Stimulated activated naive B cell treated with anti-CD40 and anti-IgM and Interleukin-4, amounts not matched to agents 10 μg/mL and 1 μg/mL and 100 μg/mL, for 72 hours (primary cell): ENCODE measurements at places on chromosomes 4 and X.

DNA sequence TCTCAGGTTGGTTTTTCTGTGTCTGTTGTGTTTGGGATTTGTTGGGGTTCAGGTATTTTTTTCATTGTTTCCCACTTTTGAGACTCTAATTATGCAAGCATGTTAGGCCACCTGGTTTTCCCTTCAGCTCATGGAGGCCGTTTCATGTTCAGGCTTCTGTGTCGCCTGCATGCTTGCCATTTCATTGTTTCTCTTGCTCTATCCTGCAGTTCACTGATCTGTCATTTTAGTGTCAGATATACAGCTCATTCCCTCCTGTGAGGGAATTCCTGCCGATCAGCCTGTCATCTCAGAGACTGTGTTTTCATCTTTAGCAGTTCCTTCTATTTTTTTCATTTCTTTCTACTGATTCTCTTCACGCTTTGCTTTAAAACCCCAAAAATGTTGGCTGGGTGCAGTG, 49.4 kb upstream of the HGFAC start:
- no peak for DNase-seq

GRCh38 chrX:84729809-84730208, 227.6 kb upstream of the HDX start:
- DNase-seq = peak; percentile 11

DNA sequence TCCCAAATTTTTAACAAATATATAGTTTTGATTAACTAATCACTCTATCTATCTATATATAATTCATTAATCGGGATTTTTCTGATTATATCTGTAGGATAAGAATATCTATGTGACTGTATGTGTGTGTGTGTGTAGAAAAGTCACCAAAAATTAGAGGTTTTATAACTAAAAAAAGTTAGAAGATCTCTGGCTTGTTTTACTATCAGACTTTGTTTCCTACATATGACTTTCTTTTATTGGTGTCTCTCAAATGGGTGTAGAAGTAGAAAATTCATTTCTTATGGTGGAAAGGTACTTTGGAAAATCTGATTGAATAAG, 26.7 kb upstream of the TMPRSS11D start:
- no peak for DNase-seq

- DNase-seq = no peak
Observed at GRCh38 chrX:109398833-109399232, 83.1 kb downstream of the GUCY2F start.

DNA sequence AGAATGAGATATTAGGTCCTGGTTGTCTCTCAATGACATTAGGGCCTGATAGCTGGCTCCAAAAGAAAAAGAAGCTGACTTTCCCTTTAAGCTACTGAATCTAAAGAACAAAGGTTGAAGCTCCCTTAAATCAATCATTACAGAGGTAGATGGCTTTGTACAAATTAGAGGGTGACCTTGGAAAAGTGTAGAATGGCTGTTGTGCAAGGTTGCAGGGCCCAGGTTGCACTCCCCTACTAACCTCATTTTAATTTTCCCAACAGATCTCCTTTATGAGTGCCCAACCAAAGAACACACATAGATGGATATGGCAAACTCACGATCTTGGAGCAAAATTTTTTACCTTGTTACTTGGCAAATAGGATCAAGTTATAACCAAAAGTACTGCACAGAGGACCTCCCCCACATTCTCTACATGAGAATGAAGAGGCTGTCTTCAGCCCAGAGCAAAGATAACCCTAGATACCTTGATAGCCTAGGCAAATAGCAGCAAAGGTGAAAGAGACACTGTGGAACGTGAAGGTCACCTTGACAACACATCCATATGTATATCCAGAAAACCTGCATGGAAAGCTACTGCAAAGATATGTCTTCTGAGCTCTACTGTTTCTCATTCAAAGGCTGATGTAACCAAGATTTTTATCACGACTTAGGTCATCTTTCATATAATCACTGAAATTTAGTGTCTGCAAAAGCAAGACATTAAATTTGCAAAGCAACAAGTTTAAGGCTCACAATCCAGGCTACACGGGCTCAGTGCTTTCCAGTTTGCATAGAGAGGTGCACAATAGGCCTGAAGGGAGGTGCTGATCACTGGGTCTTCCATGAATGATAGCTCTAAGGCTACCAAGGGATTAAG, 23.0 kb downstream of the KLB start:
- no peak for DNase-seq

DNA sequence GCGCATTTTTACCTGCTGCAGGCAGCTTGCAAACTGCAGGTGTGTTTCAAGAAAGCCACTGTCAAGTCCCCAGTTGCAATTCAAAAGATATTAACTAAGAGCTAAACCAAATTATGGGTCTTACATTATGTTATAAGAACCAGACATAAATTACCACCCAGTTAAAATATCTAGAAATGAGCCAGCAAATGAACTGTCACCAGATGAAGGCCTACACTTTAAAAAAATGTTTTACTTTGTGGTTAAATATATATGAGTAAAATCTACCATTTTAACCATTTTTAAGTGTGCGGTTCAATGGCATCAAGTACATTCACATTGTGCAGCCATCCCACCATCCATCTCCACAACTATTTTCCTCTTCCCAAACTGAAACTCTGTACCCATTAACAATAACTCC, 32.0 kb upstream of the TMEM131L start:
- no peak for DNase-seq

- no peak for DNase-seq
Observed at GRCh38 chr4:23814996-23815660, 74.7 kb downstream of the PPARGC1A start.

DNA sequence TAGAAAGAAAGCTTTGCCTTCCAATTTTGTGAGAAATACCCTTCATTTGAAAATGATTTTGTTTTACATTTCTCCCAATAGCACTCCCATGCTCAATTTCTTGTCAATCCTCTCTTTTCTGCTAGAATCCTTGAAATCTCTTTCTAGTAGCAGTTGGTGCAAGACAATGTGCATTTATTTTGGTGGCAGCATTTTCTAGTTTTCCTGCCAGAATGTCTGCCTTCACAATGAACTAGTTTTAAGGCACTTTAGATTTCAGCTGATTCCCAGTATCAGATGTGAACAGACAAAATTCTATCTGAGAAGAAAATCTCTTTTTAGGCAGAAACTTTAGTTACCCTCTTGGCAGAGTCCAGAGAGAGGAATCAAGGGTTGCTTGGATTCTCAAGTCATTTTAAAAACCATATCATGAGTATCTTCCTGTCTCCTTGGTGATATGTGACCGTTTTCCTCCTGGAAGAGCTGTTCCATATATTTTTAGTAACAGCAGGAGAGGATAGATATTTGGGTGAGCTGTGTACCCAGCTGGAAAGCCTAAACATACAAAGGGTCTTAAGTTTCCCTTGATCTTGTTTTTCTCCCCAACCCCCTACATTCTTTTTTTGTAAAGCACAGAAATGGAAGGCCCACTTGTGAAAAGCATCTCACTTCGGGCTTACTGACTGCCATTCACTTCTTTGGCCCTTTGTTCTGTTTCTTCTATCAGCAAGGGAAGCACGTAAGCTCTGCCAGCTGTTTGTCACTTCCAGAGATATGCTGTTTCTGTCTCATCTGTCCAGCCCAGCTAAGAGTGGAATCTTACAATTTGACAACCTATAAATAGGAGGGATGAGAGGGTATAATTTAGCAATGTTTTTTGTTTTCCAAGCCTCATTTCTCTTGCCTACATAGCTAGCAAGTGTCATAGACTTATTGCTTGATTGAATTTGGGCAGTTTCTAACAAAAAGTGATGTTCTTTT, 38.7 kb downstream of the TSPAN7 start:
- no peak for DNase-seq

DNA sequence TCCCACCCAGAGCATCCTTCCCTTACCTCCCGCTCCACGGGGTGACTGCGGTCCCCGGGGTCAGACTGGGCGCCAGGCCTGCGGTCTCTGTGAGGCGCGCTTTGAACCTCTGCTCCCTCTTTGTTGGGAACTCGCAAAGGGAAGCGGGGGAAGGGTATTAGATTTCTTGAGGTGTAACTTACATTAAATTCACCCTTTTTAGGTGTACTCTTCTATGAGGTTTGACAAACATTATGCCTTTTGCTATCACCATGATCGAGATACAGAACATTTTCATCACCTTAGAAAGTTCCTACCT, 569 bp downstream of the DCK start:
- DNase-seq = no peak

DNA sequence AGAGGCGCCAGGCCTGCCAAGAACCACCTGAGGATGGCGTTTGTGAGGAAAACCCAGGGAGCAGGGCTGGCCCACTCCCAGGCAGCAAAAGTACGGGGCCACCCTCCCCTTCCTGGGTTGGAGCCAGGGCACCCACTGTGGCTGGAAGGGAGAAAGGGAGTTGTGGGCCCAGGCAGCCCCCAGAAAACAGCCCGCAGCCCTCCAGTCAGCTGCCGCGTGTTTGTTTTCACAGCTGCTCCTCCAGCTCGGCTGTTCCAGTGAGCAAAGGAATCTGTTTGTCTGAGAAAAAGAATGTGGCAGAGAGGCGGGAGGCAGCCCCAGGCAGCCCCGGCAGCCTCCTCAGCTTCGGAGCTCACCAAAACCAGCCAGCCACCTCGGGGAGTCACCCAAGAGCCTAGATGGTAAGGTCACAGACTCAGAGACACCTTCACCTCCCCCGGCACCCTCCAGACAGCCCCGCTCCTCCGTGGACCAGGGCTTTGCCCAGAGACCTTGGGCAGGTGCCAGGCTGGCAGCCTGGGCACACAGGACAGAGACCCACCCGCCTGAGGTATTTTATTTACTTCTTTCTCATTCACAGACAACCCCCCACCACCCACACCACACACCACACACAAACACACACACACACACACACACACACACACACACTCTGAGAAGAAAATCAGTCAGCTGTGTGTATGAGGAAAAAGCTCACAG, 338.1 kb downstream of the BCOR start:
- DNase-seq = no peak

- DNase-seq = no peak
Observed at GRCh38 chrX:71545364-71545763, 12.5 kb downstream of the OGT start.

DNA sequence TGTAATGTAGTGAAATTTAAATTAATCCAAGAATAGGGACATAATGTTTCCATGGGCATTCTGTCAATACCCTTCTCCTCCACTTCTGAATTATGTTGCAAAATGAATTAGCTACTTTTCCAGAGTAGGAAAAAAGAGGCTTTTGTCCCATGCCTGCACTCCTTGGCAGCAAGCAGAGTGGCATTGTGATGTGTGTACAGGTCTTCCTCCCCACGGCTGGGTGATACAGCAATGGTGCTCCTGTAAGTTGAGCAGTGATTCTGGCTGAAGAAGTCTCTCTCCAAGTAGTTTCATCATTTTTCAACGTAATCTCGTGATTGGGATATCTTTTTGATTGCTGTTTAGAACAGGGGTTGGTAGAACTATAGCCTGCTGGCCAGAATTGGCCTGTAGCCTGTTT, 59.9 kb downstream of the KIT start:
- DNase-seq = no peak

- DNase-seq = no peak
Observed at GRCh38 chr4:53100501-53101190, 238.5 kb downstream of the RASL11B start.

GRCh38 chrX:11290416-11291102, 2.7 kb upstream of the AMELX start:
- DNase-seq = no peak

DNA sequence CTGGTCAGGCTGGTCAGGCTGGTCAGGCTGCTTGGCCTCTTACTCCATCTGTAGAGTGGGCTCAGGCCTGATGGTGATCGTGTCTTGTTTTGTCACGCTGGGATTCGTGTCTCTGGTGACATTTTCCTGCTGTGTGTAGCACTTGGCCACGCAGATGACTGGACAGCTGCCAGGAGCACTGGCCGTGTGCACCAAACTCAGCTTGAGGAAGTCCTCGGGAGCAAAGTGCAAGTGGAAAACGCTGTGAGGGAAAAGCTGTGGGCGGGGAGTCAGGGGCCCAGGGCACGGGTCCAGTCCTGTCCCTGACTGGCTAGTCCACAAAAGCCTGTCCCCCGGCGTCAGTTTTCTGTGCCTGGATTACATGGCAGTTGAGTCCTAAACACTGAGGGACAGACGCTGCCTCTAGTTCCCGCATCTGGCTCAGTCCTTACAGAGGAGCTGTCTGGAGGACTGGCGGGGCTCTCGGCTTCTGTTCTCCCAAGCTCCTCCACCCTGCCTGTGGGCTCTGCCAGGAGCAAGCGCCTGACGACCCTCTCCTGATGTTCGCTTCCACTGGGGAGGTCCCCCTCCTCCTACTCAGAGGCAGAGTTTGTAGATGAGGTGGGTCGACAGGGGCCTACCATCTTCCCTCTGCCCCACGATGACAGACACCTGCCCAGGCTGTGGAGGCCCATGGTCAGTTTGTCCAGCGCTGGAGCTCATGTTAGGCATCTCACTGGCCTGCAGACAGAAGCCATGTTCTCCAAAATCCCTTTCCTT, 35.9 kb upstream of the GRPEL1 start:
- no peak for DNase-seq

- no peak for DNase-seq
Observed at GRCh38 chrX:111083081-111083480, 12.9 kb upstream of the PAK3 start.

DNA sequence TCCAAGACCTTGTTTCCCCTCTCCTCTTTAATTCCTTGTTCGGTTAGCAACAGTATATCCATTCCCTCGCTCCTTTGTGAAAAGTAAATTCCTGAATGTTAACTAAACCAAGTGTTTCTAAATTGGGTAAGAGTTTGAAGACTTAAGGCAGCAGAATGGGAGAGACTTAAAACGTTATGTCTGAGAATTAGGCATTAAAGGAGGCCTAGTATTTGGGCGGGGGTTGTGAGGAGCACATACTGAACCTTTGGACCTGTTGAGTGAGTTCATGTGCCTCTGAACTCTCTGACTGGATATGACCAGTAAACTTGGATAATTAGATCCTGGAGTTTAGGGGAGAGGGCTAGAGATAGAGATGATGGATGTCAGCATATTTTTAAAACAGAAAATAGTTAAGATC, 1.2 kb downstream of the MSMO1 start:
- DNase-seq = no peak

DNA sequence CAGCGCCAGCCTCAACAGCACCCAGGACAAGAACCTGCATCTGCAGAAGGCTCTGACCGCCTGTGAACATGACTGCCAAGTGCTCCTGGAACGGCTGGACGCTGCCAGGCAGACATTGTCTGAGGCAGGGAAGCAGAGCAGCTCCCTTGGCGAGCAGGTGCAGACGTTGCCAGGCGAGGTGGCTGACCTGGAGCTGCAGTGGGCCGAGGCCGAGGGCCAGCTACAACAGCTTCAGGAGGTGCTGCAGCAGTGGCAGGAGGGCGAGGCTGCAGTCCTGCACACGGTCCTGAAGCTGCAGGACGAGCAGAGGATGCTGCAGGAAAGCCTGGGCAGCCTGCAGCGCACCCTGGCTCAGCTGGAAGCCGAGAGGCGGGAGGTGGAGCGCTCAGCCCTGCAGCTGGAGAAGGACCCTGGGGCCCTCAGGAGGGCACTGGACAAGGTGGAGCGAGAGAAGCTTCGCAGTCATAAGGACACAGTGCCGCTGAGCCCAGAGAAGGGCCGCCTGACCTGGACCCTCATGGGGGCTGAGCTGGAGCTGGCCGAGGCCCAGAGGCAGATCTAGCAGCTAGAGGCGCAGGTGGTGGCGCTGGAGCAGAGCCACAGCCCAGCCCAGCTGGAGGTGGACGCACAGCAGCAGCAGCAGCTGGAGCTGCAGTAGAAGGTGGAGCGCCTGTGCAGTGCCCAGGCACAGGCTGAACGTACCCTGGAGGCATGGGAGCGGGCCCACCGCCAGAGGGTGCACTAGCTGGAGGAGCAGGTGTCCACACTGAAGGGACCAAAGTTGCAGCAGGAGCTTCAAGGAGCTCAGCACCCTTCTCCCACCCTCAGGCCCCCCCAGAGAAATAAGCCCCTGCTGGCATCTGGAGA, 16.4 kb downstream of the SMIM10L2A start:
- no peak for DNase-seq
